Bronchial smooth muscle cell (primary cell): ENCODE measurements at places on chromosomes 2 and 18. TPM values are rescaled to one million over a fixed set of nuclear protein-coding genes. Genes with fewer than 3 reads are reported as not detected.

SULT6B1 gene
- total RNA-seq = not detected in 2 replicates

SLC4A1AP gene
- 21.6 and 22.1 TPM in 2 replicates for total RNA-seq

ABCG8 gene
- total RNA-seq = not detected in 2 replicates

RGPD4 gene
- not detected in 2 replicates for total RNA-seq

ANKRD62 gene
- not detected in 2 replicates for total RNA-seq

INHBB gene
- total RNA-seq = not detected in 2 replicates

UGT1A10 gene
- not detected in 2 replicates for total RNA-seq

CYS1 gene
- 3.2 and 5.0 TPM in 2 replicates for total RNA-seq

SAG gene
- under 0.01 TPM in 1 of 2 replicates, not detected in the other for total RNA-seq

MRO gene
- total RNA-seq = 0.09 and 0.32 TPM in 2 replicates

ATP6V1B1 gene
- 0.79 and 1.3 TPM in 2 replicates for total RNA-seq

COBLL1 gene
- total RNA-seq = 1.1 and 2.5 TPM in 2 replicates

SLC19A3 gene
- under 0.01 and 0.16 TPM in 2 replicates for total RNA-seq

LIMS3 gene
- total RNA-seq = 0.34 and 1.6 TPM in 2 replicates

SIX2 gene
- not detected in 2 replicates for total RNA-seq
